ENCODE measurements at places on chromosomes 4 and X. TPM values are rescaled to one million over a fixed set of nuclear protein-coding genes. Genes with fewer than 3 reads are reported as not detected.

Gene CITED1
- total RNA-seq: 3.8 TPM

- no peak for DNase-seq
- no peaks in the 10 kb centered on the region for H3K27me3 ChIP-seq
- no peaks in the 10 kb centered on the region for H3K36me3 ChIP-seq
- H3K27ac ChIP-seq: no peak overlapping the region
- no peak overlapping the region for H3K4me3 ChIP-seq
Measured at GRCh38 chr4:88937081-88937480, 119.9 kb downstream of the FAM13A start.

- H3K27ac ChIP-seq: no peak overlapping the region
- no peak overlapping the region for H3K4me3 ChIP-seq
Measured at GRCh38 chr4:7941965-7942496, 2.4 kb upstream of the AFAP1 start.

Gene GAGE12F
- not detected for total RNA-seq

DNA sequence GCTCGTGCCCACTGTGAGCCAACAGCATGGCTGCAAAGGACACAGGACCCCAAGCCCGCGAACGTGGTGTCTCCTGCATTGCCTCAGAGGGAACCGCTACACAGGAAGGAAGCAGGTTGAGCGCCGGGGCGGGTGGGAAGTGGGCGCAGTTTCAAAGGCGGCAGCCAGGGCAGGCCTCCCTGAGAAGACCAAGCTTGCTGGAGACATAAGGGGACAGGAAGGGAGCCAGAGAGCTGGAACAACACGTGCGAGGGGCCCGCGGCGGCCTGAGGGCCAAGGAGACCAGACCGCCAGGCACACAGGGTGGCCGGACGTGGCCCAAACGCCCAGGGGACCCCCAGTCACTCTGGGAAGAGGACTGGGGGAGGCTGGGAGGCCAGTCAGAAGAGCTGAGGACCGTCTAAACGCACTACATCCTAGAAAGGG, 32.0 kb downstream of the CTBP1 start:
- H3K4me3 ChIP-seq: no peak overlapping the region
- H3K36me3 ChIP-seq: peaks cover 24% of the 10 kb centered on the region
- H3K27me3 ChIP-seq: no peaks in the 10 kb centered on the region
- no peaks in the 10 kb centered on the region for H3K4me1 ChIP-seq
- DNase-seq: no peak

GRCh38 chrX:40539214-40540142, 41.3 kb upstream of the ATP6AP2 start:
- no peaks in the 10 kb centered on the region for H3K27me3 ChIP-seq
- DNase-seq: no peak
- no peak overlapping the region for H3K4me3 ChIP-seq
- H3K27ac ChIP-seq: no peak overlapping the region
- H3K4me1 ChIP-seq: no peaks in the 10 kb centered on the region

Gene FOXO4
- not detected for total RNA-seq

Gene PABPC1L2A
- not detected for total RNA-seq

Data from SJSA1 (cell line).